ENCODE measurements at places on chromosomes 5 and 9.

DNA sequence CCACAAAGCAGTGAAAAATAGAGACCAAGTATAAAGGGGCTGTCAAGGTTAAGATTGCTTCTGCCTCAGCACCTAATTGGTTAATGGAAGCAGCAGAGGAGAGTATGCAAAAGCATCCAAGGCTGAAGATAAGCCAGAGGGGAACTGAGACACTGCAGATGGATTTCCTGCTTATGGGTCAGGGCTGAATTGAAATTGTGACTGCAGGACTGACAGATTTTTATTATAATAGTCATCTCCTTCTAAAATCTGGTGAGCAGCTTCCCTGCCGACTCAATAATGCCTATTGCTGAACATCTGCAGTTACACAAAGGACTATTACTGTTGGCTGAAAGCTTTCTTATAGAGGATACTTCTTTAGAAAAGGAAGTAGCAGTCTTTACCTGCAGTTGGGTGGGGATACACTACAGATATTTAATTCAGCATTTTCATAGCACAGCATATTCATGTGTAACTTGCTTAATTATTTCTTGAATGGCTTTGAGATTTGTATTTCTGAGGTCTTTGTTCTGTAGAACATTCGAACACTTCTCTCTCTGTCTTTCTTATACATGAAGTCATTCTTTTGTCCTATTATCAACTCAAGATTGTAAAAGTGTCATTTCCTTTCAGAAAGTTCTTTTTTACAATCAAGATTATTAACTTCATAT, 363.0 kb upstream of the RIOK2 start:
- no peak for DNase-seq

- no peak for DNase-seq
Observed at GRCh38 chr5:78221964-78222451, 72.5 kb downstream of the AP3B1 start.

DNA sequence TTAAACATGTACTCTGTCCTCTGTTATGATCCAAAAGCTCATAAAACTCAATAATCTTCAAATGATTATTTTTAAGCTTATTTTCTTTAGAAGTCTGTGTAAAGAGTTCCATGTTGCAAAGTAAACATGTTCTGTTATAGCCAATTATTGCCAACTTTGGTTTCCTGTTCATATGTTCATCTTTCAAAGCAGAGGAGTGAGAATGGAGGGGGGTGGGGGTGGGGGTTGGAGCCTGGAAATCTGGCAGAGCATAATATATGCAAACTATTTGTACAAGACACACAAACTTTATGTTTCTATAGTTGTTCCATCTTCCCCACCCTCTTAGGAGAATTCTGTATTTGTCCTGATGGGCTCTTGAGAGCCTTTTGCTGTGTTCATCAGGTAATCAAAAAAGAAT, 135.0 kb downstream of the STARD4 start:
- DNase-seq, result no peak

- DNase-seq, result no peak
Observed at GRCh38 chr9:134627417-134628353, 13.9 kb upstream of the COL5A1 start.

GRCh38 chr5:126499853-126500342, 76.7 kb downstream of the GRAMD2B start:
- peak; percentile 81 for DNase-seq

GRCh38 chr5:22938362-22938761, 85.2 kb upstream of the CDH12 start:
- DNase-seq, result no peak

All from NCI-H2081 treated with DMSO at 0.1 percent for 48 hours (cell line).